T follicular helper cell (primary cell): ENCODE measurements at places on chromosomes 12 and 14.

DNA sequence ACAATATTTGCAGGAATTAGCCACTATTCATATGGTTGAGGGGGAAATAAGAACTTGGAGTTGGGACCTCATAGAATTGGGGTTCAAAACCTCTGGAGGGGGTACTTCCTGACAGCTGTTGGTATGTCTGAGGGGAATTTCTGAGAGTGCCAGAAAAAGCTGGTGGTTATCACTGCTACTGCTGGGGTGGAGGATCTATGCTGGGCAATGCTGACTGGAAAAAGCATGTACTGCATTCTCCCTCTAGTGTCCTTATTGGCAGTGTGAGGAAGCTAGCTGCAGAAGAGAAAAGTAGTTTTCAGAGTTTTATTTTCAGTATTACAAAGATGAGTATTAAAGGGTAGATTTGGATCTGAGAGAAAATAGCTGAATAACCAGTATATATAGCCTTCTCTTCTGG, 88.8 kb downstream of the FUT8 start:
- DNase-seq: no peak

DNA sequence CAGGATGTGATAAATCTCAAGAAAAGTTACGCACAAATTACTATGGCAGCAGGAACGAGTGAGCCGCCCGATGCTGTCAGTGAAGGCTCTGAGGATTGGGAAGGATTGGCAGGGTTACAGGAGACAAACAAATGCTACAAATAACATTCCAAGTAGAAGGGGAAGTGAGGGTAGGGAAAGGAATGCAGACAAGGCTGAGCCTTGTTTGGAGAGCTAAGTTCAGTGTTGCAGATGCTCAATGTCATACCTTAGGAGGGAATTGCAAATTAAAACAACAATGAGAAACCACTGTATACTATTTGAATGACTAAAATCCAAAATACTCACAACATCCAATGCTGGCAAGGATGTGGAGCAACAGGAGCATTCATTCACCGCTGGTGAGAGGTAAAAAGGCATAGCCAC, 1.3 kb downstream of the CLEC9A start:
- no peak for DNase-seq

GRCh38 chr14:104843442-104844305, 21.4 kb upstream of the CEP170B start:
- no peak for DNase-seq

DNA sequence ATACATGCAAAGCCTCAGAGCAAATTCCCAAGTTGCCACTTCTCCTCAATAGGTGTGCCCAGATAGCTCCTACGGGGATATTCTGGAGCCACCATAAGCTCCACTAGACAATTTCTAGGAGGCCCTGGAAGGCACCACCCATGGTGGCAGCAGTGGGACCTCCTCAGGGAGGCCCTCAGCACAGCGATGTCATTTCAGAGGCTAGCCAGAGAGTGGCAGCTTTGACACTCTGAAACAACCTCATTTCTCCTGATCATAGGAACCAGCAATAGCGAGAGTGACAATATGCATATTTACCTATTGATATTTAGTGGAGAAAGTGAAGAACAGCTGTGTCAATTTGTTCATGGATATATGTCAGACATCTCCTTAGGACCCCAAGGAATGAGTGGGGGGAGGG, 612.3 kb downstream of the SOX5 start:
- no peak for DNase-seq

- DNase-seq: no peak
Measured at GRCh38 chr14:88790501-88791251, 2.1 kb downstream of the EML5 start.

GRCh38 chr14:60485598-60486251, at the start of gene C14orf39:
Gene C14orf39 (minus strand): TSS chr14:60486063. CDS start chr14:60485078, 985 bp downstream.
- DNase-seq: no peak

GRCh38 chr12:19148860-19149259, 19.3 kb downstream of the PLEKHA5 start:
- no peak for DNase-seq

DNA sequence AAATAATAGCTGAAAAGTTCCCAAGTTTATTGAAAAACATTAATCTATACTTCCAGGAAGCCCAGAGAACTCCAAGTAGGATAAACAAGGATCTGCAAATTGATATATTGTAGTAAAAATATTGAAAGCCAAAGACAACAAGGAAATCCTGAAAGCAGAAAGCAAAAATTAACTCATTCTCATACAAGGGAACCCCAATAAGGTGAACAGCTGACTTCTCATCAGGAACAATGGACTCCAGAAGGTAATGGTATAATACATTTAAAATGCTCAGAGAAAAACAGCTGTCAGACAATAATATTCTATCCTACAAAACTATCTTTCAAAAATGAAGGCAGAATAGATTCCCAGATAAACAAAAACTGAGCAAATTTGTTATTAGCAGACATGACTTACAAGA, 138.1 kb upstream of the BMP4 start:
- no peak for DNase-seq

DNA sequence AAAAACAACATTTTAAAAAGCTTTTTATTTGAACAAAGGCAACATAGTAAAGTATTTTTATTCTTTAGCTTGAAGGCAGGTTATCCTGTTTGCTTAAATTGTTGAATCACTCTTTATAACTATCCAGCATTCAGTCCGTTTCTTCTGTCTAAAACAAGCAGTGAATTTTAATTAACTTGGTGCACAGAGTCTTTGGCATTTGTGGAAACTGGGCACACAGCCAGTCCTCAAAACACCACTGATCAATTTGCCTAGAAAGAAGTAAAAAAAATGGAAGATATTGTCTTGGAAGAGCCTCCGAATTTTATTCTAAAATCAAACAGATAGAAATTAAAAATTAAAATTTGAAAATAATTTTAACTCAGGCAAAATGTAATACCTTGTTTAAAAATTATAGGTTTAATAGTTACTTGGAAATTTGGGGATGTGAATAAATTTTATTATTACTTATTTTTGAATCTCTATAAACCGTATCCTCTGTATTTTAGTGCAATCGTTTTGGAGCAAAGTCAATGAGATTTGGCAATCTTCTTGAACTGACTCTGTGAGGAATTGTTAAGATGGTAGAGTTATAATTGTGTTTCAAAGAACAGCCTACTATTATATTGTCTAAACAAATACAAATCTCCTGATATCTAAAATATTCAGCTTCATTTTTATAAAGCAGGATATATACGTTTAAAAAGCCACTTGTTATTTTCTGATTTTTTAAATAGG, 927.0 kb downstream of the SLC16A7 start:
- no peak for DNase-seq
